GM13976 (cell line): ENCODE measurements at places on chromosomes 2 and 18.

DNA sequence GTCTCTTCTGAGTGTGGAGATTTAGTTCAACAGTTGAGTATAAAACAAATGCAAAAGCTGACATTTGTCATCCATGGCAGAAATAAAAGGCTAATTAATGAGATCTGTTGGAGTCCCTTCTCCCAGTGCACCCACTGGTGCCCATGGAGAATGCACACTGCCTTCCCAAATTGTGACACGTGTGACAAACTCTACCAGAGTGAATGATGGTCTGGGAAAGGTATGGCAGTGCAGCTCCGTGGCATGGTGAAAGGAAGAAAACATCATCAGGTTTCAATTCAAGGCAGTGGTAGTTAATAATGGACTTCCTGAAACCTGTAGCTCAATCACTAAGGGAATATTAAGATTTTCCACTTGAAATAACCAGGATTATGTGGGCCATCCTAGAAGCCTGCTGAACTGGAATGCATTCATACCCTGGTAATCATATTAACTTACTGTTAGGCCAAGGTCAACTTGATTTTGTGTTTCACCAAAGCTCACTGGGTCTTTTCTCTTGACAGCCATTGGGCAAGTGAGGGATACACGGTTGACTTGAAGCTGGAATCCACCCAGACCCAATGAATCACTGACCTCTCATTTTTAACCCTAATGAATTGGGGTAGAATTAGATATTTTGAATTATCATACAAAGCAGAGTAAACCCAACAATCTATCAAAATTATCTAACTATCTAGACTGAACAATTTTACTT lies 167.6 kb downstream of the AFF3 start:
- no peak for DNase-seq

GRCh38 chr2:183079139-183079775 lies 710 bp downstream of the DUSP19 start:
- no peak for DNase-seq

DNA sequence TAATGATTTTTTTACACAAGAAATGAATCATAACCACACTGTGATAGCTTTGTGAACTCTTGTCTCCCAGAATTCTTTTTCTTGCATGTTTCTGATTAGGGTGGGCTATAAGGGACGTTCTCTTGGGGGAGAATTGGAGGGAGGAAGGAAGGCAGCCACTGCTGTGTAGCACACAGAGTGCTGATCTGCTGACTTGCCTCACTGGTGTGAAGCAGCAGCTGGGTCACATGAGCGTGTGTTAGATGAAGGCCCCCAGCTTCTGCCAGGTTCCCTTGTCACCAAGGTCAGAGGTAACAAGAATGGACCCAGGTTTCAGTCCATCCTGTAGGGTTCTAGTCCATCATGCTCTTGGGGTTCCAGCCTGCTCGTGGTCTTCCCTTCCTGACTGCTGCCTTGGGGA lies 107.4 kb upstream of the GLI2 start:
- DNase-seq: no peak

DNA sequence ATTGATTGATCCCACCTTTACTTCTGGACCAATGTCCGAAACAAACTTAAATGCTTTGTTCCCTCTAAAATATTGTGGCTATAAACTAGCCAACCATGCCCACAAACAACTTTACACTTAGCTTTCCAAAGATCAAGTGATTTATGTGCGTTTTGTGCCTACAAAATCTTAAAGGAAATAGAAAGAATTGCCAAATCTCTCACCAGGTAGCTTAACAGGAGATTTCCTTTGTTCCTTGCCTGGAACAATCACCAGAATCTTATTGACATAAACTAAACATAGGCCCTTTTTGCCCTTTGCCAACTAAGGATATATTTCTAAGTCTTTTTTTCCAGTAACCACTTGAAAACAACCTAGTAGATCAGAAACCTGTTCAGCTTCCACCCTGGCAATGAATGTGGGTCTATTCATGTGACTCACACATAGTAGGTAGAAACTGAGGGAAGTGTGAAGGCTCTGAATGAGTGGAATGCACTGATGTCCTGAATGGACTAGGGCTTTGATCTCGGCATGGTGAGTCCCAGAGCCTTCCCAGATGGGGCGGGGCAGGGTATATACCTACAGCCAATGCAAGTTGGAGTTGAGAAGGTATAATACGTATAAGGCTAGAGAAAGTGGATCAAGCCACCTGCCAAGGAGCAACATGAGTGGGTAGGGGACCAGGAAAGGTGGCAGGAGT lies 94.6 kb upstream of the PPP1CB start:
- no peak for DNase-seq

DNA sequence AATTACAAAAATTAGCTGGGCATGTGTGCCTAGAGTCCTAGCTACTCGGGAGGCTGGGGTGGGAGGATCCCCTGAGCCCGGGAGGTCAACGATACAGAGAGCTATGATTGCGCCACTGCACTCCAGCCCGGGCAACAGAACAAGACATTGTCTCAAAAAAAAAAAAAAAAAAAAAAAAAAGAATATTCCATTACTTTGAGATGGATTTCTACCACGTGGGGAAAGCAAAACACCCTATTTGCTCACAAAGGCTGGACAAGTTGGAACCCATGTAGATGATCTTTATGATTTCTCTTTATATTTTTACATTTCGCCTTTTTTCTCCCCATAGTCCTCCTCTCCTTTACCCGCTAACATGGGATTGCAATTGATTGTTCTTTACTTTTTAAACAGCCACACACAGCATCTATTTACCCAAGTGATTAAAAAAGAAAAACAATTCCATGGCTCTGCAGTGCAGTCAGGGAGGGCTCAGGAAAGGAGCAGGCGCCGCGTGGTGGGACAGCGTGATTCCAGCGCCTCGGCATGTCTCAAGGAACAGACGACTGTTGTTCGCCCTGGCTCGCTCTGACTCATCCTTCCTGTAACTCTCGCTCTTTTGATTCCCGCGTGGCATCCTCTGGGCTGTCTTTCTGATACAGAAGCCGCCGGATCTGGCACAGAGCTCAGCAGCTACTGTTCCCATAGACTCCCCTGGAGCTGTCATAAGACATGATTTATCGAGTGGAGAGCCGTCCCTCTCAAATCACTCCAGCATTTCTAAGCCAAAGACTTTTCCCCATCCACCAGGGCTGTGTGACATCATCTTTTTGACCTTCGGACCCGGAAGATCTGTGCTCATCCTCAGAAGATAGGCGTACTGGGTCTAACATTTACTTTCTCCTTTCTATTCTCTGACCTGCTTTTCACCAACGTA lies 230.4 kb upstream of the AGAP1 start:
- no peak for DNase-seq

- no peak for DNase-seq
Measured at GRCh38 chr2:191265311-191266170, 20.3 kb downstream of the MYO1B start.

DNA sequence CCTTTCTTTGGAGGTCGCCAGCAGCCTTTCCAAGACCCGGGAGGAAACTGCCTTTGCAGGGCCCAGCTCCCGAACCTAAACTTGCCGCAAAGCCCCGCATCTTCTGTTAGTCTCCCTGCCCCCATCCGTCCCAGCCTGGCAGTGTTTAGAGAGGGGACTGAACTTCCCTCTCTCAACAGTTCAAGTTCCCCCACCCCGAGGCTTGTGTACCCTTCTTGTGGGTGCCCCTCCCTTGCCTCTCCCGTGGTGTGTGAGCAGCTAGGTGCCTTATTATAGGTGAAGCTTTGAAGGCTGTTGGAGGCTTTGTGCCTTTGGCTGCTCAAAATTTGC lies 1.4 kb downstream of the LBH start:
- no peak for DNase-seq

- no peak for DNase-seq
Measured at GRCh38 chr18:59426855-59427254, 67.8 kb upstream of the LMAN1 start.

DNA sequence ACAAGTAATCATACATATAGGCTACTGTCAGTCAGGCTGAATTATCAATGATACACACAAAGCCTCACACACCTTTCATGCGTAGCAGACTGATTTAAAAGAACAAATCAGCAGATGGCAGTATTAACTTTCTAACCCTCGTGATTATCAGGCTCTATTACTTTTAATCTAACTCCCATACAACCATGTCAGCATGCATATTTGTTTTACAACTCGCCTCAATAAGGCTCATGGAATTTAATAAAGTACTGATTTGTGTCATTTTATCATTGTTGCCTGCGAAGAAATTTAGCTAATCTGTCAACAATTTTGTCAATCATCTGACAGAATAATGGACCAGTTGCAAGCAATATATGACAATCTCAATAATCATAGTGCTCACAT lies 82.8 kb downstream of the SLC25A12 start:
- peak; percentile 16 for DNase-seq

DNA sequence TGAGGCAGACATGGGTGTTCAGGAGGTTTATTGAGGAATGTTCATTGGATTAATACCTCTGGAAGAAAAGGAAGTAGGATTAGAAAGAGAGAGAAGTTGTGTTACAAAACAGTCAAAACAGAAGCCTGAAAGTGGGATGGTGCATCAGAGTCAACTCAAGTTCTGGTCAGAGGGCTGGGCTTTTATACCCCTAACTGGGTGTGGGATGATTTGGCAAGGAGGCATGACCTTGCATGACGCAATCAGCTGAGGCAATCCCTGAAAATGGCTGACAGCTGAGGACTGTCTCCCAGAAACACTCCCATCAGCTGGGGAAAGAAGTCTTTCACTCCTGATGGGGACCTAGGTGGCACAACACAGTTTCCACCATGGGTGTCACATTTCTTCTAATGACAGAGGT lies 818.2 kb downstream of the SATB2 start:
- DNase-seq: no peak

- no peak for DNase-seq
Measured at GRCh38 chr2:12173271-12173942, 427.0 kb downstream of the LPIN1 start.

DNA sequence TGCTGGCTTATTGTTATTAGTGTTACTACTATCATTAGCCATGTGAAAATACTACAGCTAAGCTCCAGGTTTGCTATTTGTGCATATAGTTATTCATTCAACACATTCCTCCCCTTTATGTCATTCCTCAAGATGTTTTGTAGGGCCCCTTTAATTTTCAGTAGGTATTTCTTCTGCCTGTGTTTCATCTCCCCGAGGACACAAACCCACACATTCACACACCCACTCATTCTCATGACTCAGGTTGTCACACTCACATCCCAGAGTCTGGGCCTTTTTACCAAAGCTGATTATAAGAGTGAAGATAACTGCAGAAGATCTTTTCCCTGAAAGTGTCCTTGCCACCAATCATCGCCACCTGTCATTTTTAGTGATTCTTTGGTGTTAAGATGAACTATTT lies 68.6 kb upstream of the SPOPL start:
- peak; percentile 21 for DNase-seq

DNA sequence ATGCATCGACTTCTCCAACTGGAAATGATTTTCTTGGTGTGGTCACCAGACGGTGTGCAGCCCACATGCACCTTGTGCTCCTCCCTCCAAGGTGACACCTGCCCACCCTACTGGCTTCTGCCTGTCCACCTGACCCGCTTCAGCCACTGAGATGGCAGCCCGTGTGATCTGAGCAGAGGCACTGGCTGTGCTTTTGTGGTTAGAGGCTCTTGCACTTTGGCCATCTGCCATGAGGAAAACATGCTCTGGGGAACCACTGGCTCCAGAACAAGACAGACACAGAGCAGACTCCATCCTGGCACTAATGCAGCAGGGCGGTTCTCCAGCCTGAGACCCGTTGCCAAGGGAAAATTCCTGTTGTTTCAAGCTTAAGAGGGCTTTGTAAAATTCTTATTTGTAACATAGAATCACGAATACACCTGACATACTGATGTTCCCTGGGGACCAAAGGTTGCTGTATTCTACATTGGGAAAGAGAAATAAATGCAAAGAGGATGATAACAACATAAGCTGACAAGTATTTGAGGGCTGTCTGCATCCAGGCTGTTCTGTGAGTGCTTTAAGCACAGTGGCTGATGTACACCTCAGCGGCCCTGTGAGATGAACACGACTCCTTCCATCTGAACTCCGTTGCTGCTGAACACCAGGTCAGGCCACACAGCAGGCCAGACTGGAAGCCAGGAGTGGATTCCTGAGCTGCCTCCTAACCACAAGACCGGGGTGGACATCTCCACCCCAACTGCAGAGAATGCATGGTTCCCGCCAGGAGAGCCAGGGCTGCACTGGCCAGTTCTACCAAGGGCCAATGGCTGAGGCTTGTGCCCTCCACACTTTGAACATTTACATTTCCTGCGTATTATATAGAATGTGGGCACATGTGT lies 820.4 kb downstream of the GALR1 start:
- DNase-seq: no peak

DNA sequence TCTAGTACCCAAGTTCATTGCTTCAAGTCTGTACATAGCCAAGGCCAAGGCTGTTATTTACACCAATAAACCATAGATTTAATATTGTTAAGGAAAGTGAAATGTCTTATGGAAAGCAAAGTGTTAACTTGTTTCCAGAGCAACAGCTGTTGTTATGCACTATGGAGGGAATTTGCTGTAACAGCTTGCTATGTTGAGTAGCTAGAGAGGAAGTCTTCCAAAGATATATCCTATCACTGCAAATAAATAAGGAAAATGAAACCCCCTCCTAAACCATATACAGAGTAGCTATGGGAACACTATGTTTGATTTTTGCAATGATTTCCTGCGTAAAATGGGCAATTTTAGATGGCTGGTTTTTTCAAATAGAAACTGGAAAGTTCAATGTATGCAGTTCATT lies 21.1 kb downstream of the TMEM182 start:
- DNase-seq: no peak

DNA sequence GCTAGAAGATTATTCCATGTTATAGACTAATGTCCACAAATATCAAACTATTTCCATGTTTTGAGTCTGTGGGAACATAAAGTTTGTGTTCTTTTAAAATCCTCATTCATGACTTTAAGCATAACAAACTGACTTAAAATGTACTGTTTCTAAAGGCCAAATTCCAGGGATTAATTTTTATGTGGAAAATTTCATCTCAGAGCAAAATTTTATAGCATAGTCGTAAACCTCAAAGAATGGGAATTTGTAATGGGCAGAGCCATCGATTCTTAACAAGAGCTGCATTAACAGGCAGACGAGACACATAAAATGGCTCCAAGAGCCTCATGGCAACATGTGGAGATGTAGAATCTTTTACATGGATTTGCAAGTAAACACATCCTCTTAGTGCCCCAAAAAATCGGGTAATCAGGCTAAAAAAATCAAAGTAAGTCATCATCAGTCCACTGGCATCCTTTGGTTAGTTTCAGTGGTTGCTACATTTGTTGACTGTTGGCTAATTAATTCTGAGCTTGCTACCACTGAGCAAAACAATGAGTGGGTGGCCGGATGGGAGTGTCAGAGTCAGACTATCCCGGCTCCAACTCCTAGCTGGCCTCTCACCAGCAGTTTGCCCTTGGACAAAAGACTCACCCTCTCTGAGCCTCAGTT lies 119.6 kb downstream of the FAM210A start:
- no peak for DNase-seq

DNA sequence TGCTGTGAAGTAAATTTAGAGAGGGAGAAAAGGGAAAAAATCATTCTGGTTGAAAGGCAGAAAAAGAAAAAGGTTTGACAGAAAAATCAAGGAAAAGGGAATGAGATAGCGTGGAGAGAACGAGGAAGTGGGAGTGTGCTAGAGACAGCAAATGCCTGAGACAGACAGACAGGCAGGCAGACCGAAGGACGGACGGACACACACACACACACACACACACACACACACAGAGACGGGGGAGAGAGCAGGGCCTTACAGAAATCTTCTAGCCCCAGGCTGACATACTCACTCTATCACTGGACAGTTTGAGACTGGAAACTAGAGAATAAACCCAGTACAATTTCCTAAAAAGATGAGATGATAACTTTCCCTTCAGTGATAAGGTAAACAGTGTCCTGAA lies 238.4 kb downstream of the ZNF521 start:
- DNase-seq: no peak

GRCh38 chr18:79520478-79521390 lies 125.0 kb downstream of the NFATC1 start:
- DNase-seq: no peak
